Stimulated activated naive CD8-positive, alpha-beta T cell treated with anti-CD3 and anti-CD28 coated beads, Interleukin-15, Interleukin-2, amounts not matched to agents 100 U/mL and 50 U/mL, for 24 hours (primary cell): ENCODE measurements at places on chromosomes 16 and 17.

GRCh38 chr17:77734371-77735080, 224.0 kb upstream of the TNRC6C start:
- no peak for DNase-seq

DNA sequence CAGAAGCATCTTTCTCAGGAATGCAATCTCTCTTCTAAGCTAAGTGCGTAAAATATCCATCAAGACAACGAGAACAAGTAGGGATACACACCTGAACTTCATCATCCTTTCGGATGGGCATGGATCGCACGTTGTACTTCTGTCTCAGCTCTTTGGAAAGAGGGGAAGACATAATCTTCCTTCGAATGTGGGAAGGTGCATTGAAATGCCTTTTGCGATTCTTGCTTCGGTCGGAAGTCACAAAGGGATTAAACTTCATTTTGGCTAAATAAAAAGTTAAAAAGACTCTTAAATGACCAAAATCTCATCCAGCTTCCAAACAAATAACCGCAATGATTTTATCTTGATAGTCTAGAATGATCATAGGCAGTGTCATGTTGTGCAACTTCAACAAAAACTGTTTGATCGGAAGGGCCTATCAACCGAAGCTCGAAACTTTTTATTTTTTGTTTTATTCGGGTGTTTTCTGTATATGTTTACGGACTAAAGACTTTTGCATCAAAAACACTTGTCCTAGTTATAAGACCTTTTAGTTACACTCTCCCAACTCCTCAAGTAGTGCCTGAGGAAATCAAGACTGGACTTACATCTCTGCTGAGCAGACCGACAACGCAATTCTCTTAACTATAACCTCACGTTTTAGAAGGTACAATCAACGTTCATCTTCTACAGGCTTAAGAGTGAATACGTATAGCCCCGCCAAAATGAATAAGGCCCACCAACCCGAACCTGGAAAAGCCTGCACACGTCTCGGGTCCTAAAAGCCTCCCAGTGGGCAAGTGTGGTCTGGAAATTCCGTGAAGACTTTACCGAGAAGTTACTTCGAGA, 727 bp downstream of the RPL26 start:
- DNase-seq = no peak

GRCh38 chr17:71458322-71458721, 662.5 kb upstream of the SOX9 start:
- DNase-seq = no peak

GRCh38 chr17:64081802-64082799, 47.8 kb downstream of the ERN1 start:
- no peak for DNase-seq

DNA sequence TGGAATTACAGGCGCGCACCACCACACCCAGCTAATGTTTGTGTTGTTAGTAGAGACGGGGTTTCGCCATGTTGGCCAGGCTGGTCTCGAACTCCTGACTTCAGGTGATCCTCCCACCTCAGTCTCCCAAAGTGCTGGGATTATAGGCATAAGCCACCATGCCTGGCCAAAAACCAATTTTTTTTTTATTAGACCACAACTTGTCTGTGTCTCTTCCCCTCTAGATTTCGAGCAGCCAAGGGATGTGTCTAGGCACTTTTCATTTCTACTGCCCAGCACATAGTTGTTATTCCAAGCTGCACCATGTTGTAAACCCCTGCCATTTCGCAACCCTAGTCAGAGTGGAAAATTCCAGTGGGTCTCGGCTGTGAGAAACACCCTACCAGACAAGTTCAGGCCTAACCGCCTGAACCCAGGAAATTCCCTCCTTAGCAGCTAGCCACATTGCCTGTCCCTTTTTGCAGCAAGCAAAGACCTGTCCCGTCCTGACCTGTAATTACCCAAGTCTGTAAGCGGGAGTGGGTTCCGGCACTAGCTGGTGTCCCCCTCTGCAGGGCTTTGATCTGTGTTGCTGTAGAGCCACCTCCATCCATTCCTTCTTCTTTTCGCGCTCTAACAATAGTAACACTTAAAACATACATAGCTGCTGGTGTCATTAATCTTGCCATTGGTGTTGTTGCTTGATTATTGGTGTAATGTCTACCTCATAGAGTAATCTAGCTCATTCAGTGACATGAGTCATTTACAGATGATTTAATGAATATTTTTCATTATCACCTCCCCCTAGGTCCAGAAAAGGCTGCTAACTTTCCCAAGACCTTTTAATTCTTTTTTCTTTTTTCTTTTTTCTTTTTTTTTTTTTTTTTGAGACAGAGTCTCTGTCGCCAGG, 77.3 kb upstream of the ATF7IP2 start:
- DNase-seq = no peak
